ENCODE measurements at places on chromosomes 16 and 17. TPM values are rescaled to one million over a fixed set of nuclear protein-coding genes. Genes with fewer than 3 reads are reported as not detected.

Gene KRTAP4-6
- not detected for polyA plus RNA-seq

Gene COPZ2
- polyA plus RNA-seq: 20.4 TPM

Gene APOBR
- 0.83 TPM for polyA plus RNA-seq

Gene KRT27
- polyA plus RNA-seq: not detected

Gene DRC7
- polyA plus RNA-seq: not detected

Gene ADGRG3
- 0.46 TPM for polyA plus RNA-seq

Gene NPIPA7
- polyA plus RNA-seq: 7.0 TPM

Gene TIMM22
- polyA plus RNA-seq: 9.5 TPM

Gene MYLK3
- polyA plus RNA-seq: 0.46 TPM

Gene KRTAP2-1
- polyA plus RNA-seq: not detected

Gene RHBDL1
- polyA plus RNA-seq: 3.3 TPM

Gene RAB37
- 42.9 TPM for polyA plus RNA-seq

Gene PDILT
- 150 TPM for polyA plus RNA-seq

Gene FNDC8
- not detected for polyA plus RNA-seq

Gene HSPB9
- 0.25 TPM for polyA plus RNA-seq
